ENCODE measurements at places on chromosomes 12 and 14.

DNA sequence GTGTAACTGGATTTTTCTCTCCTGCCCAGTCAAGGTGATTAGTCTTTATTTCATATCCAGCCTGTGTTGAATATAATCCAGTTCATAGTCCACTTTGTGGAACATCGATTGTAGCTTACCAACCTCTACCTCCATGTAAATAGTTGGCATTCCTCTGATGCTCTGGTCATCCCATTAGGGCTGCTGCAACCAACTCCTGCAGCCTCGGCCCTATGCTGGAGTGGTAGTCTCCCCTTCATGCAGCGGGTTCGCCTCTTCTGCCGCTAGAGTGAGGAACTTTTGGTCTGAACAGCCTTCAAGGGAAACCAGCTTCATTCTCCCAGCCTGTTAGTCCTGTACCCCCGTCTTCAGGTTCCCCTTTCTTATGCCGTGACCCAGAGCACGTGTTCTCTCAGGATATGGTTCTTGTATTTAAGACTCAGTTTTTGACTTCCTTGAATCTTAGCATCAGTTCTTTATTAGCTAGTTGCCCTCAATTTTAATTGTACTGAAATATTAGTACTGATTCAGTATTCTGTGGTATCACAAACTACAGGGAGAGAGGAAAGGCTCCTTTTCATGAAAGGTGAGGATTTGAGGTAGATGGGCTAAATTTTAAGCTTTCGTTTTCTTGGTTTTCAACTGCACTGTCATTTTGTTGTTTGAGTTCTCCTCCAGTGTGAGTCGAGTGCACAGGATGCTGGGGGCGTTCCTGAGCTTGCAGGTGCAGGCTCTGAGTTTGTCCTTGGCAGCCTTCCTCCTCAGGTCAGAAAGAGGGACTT is 33.2 kb downstream of the ZNF664 start:
- DNase-seq, result no peak

DNA sequence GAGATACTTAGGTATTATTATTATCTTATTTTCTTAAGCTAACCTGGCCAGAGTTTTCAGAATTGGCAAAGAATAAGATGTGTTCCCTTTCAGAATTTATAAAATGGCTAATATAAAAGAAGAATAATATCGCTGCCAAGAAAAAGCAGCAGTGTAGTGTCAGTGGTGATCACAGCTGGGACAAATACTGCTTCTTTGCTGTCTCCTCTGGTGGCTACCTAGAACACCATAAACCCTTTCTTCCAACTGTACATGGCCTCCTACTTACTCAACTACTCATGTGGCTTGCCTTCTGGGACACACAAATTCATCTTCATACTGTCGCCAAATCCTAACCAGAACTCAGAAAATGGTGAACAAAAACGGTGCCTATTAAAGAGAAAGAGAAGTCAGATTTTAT is 72.7 kb downstream of the MED13L start:
- DNase-seq, result no peak

DNA sequence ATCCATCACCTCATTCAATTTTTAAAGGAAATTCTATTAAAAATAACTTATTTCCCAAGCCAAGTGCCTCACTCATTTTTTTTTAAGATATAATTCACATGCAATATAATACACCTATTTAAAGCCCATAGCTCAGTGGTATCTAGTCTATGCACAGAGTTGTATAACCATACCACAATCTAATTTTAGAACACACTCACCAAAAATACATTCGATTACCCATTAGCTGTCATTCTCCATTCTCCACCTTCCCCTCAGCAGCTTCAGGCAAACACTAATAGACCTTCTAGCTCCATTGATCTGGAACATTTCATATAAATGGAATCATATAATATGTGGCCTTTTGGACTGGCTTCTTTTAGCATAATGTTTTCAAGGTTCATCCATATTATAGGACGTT is 49.5 kb downstream of the CLMN start:
- no peak for DNase-seq

DNA sequence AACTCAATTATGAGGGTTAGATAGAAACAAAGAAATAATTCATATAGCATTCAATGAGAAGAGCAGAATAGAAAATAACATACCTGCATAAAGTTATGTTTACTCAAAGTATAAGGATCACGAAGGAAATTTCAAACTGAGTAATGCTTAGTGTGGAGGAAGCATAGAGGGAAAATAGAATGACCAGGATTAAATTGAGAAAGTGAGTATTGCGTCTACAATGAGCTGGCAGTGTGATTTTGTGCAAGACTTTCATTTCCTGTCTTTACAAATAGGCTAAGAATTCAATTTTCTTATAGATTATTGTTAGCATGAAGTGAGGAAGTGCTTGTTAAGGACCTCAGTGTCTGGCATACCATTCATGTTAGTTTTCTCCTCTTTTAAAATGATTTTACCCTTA is 12.0 kb downstream of the ADGRD1 start:
- no peak for DNase-seq

- DNase-seq, result no peak
Measured at GRCh38 chr14:103724116-103724515, 8.5 kb downstream of the ZFYVE21 start.

GRCh38 chr12:6538420-6539313 is 4.3 kb downstream of the GAPDH start:
- DNase-seq, result no peak

DNA sequence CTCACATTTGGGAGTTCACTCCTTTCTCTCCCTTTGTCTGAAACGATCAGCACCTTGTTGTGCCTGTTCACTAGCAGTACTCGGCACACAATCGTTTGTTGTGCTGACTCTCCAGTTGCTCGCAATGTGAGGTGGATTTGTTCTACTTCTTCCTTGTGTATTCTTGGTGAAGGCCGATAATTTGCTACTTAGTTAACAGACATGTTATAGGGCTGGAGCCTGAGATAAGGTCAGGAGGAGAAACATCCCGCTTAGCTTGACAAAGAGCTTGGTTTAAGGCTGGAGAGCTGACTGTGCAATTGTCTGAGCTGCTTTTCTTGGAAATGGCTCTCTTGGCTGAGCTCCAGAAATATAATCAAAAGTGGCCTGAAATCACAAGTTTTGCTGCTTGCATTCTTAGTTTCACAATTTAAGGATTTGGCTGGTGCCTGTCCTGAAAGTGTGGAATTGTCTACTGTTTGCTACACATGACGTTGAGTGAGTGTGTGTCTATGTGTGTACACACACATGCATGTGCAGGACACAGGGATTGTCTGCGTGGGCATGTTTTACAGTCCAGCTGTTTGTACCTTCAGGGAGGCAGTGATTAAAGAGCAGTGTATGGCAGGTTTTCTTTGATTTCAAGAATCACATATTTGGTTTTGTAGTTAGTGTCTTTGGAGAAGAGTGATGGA is 77.7 kb downstream of the ARF6 start:
- DNase-seq, result no peak

DNA sequence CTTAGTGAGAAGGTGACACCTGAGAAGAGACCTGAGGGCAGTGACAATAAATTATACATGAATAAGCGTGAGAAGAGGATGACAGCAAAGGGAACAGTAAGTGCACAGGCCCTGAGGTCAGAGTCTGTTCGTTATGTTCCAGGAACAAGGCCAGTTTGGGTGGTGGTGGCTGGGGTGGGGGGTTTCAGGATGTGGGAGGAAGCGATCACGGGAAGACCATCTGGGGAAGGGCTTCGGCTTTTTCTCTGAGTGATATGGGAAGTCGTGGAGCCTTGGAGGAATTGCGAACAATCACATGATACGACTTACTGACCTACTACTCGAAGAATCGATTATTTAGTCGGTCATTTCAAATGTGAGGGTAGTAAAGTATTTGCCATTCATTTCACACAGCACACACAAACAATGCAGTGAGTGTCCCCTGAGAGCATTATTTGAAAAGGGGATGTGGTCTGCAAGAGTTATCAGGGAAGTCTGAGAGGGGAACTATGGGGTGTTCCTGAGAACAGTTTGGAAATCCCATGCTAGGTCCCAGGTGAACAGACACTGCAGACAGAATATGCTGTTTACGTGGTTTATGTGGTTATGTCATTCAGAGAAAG is 94.7 kb downstream of the SLC38A1 start:
- no peak for DNase-seq

DNA sequence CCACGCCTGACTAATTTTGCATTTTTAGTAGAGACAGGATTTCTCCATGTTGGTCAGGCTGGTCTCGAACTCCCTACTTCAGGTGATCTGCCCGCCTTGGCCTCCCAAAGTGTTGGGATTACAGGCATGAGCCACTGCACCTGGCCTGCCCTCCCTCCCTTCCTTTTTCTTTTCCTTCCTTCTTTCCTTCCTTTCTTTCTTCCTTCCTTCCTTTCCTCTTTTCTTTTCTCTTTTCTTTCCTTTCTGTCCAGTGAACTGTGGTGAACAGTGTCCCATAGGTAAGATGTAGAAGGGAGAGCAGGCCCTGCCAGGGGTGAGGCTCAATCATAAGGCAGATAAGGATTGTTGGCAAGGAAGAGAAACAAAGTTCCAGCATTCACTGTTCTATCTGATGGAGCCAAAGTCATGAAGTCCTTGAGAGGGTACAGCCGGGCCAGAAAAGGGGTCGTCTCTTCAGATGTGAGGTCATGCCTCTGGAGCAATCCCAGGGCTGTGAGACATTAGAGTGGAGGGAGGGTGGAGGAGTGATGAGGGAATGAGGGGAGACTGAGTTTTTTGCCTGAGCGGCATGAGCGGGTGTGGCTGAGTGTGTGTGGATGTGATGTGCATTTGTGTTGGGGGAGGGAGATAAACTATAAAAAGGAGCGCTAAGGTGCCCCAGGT is 4.2 kb upstream of the MLF2 start:
- DNase-seq, result no peak

GRCh38 chr12:64699504-64700115 is 59.6 kb downstream of the GNS start:
- no peak for DNase-seq

DNA sequence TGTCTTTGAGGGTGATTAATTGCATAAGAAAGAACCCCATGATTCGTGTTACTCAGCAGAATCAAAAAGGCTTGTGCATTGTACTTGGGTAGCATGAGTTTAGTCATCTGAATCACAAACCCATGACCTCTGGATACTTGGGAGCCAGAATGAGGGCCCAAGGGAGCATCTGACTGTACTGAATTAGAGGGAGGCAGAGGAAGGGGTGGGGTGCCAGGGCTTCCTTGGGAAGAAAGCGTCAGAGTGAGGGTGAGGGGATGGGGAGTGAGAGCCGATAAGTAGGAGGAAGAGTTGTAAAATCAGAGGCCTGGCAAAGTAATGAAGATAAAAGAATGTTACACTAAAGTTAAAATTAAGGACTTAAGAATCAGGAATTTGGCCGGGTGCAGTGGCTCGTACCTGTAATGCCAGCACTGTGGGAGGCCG is 29.8 kb downstream of the GPRC5D start:
- no peak for DNase-seq

DNA sequence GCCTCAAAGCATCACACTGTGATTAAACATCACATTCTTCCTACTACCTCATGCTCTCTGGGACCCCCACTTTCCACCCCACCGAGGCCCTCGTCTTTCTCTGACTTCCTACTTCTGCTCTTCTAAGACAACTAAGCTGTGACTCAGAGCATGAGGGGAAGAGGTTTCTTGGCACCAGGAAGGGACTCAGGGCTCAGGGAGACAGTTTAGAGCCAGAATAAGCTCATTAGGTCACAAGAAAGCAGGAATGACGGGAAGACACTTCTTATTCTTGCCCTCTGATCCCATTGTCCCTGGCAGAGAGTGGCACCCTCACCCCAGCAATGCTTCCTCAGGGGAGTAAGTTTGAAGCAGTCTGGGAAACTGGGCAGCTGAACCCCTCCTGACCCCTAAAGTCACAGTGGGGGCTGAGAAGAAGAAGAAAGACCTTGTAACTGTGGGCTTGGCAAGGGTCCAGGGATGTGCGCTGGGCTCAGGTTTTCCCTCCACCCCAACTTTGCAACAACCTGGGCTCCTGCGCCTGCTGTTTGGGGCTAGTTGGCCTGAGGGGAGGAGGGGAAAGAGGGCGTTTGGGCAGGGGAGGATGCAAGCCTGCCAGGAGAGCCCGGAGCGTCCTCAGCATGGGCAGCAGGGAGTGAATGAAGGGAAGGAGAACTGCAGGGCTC is 64.6 kb upstream of the ACTN1 start:
- no peak for DNase-seq
